ENCODE measurements at places on chromosomes 6 and 20.

DNA sequence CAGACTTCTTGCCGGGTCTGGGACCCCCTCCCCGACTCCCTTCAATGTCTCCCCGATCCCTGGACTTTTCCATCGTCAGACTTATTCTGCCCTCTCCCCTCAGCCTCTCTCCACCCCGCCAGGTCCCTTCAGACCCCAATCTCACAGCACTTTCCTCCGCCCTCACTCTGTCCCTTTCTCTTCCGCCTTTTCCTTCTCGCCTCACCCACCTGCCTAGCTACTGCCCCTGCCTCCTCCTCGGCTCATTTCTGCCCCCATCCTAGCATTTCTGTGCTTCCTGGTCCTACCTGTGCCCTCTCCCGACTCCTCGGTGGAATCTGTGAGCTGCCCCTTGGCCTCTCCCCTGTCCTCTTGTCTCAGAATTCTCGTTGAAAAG, 616 bp downstream of the CHMP4B start:
- DNase-seq = peak; percentile 23

DNA sequence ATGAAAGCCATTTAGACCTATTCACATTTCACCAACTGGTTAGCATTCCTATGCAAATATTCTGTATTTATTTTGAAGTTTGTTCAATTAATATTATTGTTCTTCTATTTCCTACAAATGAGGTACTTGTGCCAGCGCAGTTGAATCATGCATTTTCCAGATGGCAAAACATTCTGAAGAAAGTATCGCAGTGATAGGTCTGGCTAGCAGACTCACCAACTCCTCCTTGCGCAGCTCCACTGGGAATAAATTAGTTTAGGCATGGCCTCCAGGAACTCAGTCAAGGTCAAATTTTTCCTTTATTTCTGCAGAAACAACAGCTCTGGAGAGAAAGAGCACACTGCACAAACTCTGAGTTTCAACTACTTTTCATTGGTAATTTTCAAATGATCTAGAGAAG, 437.7 kb downstream of the COL12A1 start:
- peak; percentile 48 for DNase-seq

DNA sequence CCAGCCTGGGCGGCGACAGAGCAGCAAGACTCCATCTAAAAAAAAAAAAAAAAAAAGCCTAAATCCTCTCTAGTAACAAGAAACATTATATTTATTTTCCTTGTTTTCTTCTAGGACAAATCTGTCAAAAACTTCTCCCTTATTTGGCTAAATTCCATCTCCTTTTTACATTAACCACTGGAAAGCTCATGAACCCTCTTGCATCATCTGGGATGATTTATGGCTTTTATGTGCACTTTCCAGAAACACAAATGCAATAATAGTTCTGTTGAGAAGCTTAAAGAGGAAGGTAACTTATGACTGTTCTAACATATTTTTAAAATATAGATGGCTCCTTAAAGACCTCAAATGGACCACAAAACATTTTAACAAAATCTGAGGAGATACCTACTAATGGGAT, 526.1 kb upstream of the SPTLC3 start:
- no peak for DNase-seq

- no peak for DNase-seq
Measured at GRCh38 chr20:53852014-53852413, 218.4 kb downstream of the BCAS1 start.

DNA sequence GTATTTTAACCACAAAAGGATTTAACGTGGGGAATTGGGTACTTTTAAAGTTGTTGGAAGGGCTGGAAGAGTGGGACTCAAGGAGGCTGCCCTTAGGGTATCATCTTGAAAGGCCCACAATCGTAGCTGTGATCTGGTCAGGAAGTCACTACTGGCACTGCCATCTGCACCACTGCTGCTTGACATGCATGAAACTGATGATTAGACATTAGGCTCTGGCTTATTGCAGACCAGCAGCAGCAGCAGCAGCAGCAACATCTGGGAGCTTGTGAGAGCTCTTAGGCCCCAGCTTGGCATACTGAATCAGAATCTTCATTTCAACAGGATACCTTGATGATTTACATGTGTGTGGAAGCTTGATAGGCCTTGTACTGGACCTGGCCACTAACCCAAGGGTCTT, 68.6 kb downstream of the PHF20 start:
- no peak for DNase-seq

- DNase-seq = no peak
Measured at GRCh38 chr20:44615876-44616603, 33.7 kb downstream of the PKIG start.

- DNase-seq = no peak
Measured at GRCh38 chr20:19658137-19658536, 99.9 kb upstream of the RIN2 start.

- DNase-seq = peak; percentile 47
Measured at GRCh38 chr6:16967470-16967817, 134.4 kb upstream of the STMND1 start.

DNA sequence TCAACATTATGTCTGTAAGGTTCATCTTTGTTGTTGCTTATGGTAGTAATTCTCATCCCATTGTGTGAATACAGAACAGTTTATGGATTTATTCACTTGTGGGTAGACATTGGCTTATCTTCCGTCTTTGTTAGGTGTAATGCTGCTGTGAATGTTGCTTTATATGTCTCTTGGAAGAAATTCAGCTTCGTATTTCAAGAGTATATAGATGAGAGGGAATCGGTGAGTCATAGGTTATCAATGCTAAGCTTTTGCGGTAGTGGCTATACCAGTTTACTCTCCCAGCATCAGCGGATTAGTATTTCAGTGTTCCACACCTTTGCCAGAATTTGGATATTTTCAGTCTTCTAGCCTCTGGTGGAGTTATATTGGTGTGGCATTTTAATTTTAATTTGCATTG, 77.8 kb downstream of the ZFAND3 start:
- DNase-seq = no peak

- peak; percentile 24 for DNase-seq
Measured at GRCh38 chr6:165119231-165120020, 190.0 kb downstream of the C6orf118 start.

DNA sequence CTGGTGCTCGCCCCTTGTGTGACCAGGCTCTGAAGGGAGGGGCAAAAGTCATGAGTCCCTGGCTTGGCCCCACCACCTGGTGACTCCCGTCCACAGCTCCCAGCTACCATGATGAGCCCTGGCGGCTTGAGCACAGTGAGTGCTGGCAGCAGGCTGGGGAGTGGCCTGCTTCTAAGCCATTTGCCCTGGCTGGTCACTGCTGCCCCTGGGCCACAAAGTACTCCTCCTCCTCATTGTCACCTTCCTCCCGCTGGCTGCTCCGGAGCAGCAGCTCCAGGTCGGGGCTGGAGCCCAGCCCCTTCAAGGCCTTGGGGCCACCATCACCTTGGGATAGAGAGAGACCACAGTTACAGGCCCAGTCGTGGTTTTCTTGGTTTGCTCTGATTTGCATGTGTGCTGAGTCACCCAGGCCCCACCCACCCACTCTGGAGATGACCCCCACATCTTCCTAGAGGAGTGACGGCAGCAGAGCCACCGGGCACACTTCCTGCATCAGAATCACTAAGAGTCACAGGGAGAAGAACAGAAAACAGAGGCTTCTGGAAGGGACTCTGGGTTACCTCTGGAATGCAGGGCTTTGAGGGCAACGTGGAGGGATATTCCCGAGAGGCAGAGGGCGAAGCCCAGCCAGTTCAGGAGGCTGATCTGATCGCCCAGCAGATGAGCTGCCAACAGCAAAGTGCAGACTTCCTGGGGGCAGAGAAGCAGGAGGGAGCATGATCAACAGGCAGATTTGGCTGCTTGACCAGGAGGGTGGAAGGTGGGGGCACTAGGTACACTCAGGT, 42.1 kb upstream of the CDH22 start:
- peak; percentile 89 for DNase-seq

DNA sequence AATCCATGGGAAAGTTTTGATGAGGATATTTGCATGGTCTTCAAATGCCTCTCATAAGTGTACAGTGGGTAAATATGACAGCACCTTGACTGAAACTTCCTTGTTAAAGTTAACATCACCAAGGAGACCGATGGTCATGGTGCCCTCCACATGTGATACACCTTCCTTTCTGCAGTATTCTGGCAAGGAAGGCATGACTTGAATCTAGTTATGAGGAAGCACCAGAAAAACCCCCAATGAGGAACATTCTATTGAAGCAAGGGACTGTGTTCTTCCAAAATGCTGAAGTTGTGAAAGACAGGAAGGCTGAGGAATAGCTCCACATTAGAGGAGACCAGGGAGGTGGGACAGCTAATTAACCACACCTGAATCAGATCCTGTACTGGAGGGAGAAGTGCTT, 118.3 kb downstream of the SLC24A3 start:
- DNase-seq = no peak

Data from GM23248 (cell line).